Dermis blood vessel endothelial cell (primary cell): ENCODE measurements at places on chromosomes 13 and 19.

DNA sequence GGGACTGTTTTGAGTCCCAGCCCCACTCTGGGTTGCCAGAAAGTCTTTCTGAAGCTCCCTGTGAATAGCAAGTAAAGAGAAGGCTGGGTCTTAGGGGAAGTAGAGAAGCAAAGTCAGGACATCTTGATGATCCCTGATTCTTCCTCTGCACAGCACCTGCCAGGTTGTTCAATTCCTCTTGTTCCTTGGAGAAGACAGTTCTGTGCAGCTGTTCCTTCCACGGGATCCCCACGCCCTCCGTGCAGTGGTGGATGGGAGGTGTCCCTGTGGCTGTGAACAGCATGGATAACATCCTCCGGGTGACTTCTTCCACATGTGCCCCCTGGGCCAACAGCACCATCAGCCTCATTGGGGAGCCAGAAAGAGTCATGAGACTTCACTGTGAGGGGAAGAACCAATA is 29.1 kb upstream of the IGLON5 start:
- no peak for DNase-seq

DNA sequence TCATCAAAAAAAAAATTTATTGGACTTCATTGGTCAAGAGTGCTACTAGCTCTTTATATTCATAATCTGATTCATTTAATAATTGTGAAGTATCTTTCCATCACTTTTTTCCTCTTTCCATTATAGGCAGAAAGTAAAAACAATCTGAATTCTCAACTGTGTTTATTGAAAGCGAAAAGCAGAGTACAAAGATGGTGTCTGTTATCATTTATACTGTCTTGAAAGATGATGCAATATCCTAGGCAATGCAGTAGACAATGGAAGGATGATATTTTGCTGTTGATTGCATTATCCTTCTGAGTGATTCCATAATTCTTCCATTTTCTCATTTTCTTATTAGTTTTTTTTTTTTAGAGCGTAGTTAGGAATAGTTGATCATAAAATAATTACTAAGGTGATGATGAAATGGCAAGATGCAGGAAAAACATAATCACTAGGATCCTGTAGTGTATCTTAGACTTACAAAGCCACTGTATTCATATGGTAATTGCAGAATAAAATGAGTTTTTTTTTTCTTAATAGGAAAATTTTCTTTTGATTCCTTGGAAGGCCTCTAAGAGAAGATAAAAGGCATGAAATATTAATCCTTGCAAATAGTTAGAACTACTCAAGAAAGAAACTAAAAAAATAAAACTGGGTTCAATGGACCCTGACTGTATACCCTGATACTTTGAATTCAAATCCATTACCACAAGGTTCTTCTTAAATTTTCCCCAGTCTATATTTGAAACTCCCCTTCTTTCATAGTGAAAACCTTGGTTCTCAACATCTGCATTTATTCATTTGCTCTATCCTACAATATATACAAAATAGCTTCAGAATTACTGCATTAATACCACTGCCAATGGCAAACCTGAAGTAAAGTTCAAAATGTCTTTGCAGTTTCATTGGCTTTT is 11.6 kb downstream of the URI1 start:
- no peak for DNase-seq

- no peak for DNase-seq
Measured at GRCh38 chr13:111938741-111939665, 127.9 kb upstream of the SOX1 start.

DNA sequence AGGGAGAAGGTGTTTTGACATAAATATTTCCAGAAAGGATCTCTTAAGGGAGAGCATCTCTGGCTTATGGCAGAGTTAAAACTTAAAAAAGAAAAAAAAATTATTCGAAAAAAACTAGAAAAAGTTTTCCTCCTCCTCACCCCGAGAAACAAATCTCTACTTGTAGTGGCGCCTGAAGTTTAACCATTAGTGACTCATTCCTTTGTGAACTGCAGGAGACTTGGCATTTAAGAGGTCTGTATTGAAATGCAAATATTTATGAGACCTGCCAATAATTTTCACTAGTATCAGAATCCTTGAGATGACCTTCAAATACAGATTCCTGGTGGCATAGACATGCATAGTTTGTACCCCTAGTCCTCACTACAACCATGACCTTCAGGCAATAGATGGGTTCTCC is 64.9 kb upstream of the MED4 start:
- DNase-seq, result peak; percentile 40

DNA sequence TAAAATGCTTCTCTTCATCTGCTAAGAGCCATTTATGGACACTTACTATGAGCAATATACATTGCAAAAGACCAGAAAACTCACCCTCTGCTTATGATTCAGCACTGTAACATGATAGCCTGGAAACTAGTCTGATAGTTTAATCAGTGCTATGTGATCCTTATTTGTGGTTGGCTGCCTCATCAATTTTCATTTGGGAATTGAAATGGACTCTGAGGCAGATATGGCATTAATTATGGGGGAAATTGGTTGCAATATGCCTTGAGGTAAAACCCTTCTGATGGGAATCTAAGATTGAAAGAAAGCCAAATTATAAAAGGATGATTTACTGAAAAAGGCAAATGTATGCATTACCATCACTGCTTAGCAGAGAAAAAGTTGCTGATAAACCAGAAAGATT is 33.5 kb downstream of the FAM216B start:
- no peak for DNase-seq

GRCh38 chr13:97506511-97506910 is 72.5 kb downstream of the RAP2A start:
- peak; percentile 74 for DNase-seq

GRCh38 chr13:114034481-114034891 is 60.6 kb upstream of the C13orf46 start:
- no peak for DNase-seq

DNA sequence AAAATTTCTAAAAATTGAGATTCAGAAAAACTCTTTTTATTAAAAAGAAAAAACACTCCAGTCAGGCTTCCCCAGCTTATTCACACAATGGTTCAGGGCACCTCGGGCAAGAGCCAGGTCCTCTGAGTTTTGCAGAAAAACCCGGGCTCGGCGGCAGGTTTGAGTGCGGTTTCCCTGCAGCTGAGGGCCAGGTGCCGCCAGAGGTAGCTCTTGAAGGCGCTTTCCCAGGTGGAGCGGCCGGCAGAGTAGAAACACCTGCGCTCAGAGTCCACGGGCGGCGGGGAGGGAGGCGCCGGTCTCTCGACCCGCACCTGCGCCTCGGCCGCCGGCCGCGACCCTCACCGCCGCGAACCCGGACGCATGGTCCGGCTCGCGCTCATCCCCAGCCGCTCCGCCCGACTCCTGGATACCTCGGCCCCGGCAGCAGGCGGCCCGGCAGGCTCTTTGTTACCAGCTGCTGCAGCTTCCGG is 444 bp downstream of the PROSER1 start:
- no peak for DNase-seq

DNA sequence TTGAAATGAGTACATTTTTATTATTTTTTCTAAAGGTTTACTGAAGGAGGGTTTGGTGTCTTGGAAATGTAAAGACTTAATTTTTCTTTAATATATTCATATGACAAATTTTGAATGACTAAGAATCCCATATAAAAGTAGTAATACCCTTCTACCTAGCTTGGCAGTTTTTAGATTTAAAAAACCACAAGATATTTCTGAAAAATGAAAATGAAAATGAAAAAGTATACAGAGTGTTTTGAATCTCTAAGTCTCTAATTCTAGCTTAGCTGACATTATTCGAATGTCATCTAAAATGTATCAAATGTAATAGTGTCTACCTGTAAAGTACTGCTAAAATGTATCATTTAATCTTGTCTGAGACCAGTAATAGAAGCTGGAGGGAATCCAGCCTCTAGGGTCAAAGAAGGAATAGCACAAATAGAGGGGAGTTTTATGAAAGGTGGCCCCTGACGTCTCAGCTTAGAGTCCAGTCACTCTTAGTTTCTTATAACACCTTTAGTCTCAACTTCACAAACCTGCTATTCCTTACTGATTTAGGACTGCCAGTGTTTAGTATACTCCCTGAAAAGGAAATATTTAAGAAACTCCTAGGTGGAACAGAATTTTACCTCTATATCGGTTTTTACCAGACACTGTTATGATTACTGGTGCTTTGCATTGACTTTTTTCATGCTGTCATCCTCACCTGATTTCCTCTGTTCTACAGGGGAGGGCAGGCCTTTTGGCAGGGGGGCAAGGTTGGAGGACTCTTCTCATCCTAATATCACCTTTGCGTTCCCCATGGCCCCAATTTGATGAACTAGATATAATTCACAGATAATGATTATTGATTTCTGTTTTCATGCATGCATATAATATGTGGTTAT is 16.2 kb upstream of the MIR17HG start:
- DNase-seq, result no peak

- no peak for DNase-seq
Measured at GRCh38 chr19:16139752-16140151, 3.7 kb upstream of the HSH2D start.

DNA sequence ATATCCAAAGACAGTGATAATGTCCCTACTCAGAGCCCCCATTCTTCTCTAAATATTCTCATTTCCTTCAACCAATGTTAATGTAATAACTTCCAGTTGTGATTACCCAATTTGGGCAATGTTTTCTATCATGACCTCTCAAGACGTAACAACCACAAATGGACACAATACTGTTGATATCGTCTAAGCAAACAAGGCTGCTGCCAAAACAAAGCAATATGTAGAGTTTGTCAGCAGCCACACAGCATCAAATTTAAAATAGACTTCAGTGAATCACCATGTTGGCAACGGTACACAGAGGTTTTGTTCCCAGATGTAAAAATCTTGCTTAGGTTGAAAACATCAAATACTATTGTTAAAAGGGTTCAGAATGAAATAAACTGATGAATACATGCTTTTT is 205.1 kb downstream of the DACH1 start:
- peak; percentile 87 for DNase-seq

GRCh38 chr13:110876609-110877008 is 38.3 kb downstream of the ANKRD10 start:
- no peak for DNase-seq

- no peak for DNase-seq
Measured at GRCh38 chr19:39083599-39083982, 577 bp upstream of the ACP7 start.

GRCh38 chr19:41016488-41017071 is 25.5 kb downstream of the CYP2B6 start:
- no peak for DNase-seq

- DNase-seq, result no peak
Measured at GRCh38 chr19:35714601-35715354, 3.0 kb upstream of the KMT2B start.

DNA sequence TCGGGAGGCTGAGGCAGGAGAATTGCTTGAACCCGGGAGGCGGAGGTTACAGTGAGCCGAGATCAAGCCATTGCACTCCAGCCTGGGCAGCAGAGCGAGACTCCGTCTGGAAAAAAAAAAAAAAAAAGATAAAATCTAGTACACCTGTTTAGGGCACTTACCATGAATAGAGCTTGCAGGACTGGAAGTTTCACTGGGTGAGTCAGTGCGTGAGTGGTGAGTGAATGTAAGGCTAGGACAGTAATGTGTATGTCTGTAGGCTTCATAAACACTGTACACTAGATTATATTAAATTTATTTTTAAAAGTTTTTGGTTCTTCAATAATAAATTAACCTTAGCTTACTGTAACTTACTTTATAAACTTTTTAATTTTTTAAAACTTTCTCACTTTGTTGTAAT is 22.9 kb downstream of the PPP5C start:
- DNase-seq, result no peak

GRCh38 chr19:42091742-42092141 is 15.8 kb downstream of the ZNF574 start:
- peak; percentile 93 for DNase-seq

DNA sequence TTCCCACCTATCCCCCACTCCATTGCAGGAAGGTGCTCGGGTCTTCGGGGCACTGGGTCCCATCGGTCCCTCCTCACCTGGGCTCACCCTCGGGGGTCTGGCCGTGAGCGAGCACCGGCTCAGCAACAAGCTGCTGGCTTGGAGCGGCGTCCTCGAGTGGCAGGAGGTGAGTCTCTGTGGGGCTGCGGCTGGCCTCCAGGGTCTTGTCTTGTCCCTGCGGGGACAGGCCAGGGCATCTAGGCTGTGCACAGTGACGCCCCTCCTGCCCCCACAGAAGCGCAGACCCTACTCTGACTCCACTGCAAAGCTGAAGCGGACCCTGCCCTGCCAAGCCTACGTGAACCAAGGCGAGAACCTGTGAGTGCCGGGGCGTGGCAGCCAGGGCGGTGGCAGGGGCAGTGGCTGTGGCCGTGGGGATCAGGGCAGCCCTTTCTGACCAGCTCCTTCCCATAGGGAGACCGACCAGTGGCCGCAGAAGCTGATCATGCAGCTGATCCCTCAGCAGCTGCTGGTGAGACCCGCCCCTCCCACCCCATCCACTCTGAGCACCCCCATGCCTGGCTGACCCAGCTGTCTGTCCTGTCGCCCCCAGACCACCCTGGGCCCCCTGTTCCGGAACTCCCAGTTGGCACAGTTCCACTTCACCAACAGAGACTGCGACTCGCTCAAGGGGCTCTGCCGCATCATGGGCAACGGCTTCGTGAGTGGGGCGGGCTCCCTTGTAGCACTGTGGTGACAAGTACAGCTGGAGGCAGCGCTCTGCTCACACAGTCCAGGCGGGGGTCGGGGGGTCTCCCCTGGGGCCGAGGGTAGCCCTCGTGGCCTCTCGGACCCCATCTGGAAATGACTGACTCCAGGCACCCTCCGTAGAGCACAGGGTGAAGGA is 3.7 kb downstream of the PTOV1 start:
- no peak for DNase-seq

DNA sequence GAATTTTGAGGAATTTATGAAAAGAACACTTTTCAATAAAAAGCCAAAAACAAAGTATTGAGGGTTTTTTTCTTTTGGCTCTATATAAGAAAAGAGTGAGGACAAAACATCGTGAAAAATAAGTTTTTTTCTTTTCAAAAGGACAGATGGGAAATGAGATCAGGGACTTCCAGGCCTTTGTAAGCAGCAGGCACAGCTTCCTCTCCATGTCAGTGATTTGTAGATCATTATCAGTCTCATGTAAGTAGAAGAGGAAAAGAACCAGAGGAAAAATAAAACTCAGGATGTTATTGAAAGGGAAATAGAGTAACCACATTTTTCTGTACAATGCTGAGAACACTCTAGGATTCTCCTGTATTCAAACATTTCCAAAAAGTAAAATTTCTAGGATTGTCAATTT is 29.9 kb downstream of the DOCK9 start:
- peak; percentile 76 for DNase-seq

DNA sequence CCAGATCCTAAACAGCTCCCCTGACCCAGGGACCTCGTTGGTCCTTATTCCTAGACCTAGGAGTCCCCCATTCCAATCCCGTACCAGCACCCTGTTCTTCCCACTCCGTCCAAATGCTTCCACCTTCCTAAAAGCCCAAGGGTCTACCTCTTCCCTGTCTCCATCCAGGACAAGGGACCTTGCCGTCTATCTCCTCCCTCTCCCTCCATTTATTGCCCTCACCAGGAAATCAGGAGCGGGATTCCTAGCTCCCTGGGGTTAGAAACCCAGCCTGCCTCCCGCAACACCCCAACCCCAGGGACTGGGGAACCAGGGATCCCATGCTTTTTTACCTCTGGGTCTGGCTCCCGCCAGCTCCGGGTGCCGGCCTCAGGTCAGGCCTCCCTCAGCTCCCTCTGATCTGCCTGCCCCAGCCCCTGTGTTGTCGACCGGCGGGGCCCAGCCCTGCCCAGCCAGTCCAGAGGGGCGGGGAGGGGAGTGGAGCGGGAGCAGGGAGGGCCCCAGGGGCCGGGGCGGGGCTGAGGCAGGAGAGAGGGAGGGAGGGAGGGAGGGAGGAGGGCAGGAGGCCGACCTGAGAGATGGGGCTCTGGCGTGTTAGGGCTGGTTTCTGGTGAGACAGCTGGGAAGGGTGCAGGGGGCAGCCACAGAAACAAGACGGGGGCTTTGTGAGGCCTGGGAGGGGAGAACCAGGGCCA is at the start of gene B3GNT8:
B3GNT8 (minus strand) TSS at position 423 of the 695 bp plus-strand sequence. CDS start 596 bp downstream, outside the sequence.
- peak; percentile 58 for DNase-seq

- DNase-seq, result no peak
Measured at GRCh38 chr13:98254513-98254912, 77.4 kb upstream of the RNF113B start.
